NCI-H2029 (cell line): ENCODE measurements at places on chromosomes 3 and 15.

GRCh38 chr3:37982331-37982730, 8.3 kb upstream of the VILL start:
- no peak for DNase-seq

GRCh38 chr3:149042789-149043386, 43.4 kb downstream of the HLTF start:
- no peak for DNase-seq

DNA sequence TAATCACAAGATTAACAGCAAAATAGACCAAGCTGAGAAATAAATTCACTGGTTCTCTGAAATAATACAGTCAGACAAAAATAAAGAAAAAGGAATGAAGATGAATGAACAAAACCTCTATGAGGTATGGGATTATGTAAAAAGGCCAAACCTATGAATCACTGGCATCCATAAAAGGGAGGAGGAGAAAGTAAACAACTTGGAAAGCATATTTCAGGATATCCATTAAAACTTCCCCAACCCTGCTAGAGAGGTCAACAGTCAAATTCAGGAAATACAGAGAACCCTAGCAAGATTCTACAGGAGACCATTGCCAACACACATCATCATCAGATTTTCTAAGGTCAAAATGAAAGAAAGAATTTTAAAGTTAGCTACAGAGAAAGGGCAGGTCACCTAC, 649.7 kb upstream of the CBLB start:
- DNase-seq, result no peak

DNA sequence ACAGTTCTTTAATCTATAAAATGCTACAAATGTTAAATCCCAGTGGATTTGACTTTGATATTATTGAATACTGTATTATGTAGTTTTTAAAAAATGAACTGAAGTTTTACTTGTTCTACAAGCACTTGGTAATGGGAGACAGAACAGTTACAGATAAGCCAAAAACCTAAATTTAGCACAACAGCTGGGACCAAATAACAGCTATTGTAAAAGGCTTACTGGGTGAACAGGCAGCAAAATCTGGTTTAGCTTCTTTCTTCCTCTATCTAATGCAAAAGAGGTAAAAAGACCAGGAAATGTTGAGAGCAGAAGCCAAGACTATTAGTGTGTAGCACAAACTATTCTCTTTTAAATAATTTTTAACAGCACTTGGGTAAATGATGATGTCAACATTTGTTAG, 1.6 kb upstream of the ATOSA start:
- DNase-seq, result no peak

GRCh38 chr15:78092261-78093041, at the start of gene SH2D7:
Gene SH2D7 (plus strand): TSS chr15:78092561. CDS start chr15:78092585, 24 bp downstream.
- DNase-seq, result no peak

GRCh38 chr3:30768703-30769550, 125.5 kb downstream of the GADL1 start:
- DNase-seq, result peak; percentile 21

- DNase-seq, result no peak
Measured at GRCh38 chr3:169678122-169678521, 14.6 kb upstream of the MECOM start.

DNA sequence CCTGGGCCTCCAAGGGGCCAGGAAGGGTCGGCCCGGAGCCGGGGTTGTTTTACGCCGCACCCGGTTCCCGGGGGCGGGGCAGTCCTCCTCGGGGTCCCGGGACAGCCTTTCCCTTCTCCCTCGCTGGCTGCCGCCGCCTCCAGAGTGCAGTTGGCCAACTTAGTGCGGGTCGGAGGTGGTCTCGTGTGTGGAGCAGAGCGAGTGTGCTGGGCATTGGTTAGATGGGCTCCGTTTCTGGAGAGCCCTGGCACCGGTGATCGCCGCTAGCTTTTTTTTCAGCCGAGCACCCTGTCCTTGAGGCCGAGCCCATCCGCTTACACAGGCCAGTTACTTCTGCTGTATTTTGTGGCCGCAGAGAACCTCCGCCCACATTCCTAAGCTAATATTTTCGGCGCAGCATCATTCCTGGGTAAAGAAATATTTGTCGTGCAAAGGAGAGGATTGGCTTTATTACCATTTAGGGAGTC, 585 bp downstream of the KIF23 start:
- DNase-seq, result no peak

- DNase-seq, result no peak
Measured at GRCh38 chr3:128073807-128074206, 21.6 kb downstream of the SEC61A1 start.

DNA sequence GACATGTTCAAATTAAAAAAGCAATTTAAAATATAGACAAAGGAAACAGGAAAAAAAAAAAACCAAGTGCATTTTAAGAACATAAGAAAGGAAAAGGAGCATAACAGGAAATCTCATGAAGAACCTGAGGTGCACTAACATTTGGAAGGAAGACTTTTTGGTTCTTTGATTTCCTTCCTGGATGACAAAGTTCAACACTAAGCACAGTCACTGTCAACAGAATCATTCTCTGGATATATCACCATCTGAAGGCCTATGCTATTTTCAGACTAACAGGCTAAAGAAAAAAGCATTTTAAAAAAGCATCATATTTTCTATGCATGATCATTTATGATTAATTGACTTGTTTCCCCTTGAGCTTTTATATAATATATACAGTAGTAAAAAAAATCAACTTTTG, 349.6 kb downstream of the PLCL2 start:
- no peak for DNase-seq

DNA sequence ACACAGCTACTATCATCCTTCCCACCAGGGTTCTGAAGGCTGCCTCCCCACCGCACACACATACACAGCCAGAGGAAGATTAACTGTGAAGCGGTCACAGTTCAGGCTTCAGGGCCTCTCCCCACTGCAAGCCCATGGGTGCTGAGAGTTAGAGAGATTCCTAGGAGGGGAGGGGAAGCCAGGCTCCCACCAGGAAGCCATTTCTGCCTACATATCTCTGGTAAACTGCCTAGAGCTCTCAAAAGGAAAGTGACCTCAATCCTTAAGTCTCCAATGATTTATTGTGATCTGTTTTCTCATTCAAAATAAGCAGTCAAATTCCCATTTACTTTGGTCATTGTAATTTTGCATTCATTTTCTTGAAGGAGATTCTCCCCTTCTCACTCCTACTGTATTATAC, 141.0 kb upstream of the BNIP2 start:
- DNase-seq, result no peak

DNA sequence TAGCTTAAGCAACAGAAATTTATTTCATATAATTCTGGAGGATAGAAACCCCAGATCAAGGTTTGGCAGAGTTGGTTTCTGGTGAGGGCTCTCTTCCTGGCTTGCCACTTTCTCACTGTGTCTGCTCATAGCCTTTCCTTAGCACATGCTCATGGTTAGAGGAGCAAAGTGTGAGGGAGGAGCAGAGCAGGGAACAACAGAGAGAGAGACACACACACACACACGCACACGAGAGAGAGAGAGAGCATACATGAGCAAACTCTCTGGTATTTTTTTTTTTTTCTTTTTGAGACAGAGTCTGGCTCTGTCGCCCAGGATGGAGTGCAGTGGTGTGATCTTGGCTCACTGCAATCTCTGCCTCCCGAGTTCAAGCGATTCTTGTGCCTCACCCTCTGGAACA, 36.8 kb upstream of the ZDHHC23 start:
- DNase-seq, result no peak

DNA sequence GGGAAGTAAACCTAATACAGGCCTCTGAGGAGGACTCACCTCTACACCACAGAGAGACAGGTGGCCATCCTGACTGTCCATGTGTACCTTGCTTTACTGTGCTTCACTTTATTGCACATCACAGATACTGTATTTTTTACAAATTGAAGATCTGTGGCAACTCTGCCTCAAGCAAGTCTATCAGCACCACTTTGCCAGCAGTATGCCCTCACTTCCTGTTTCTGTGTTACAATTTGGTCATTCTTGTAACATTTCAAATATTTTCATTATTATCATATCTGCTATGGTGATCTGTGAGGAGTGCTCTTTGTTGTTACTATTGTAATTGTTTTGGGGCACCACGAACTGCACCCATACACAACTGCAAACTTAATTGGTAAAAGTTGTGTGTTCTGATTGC, 78.0 kb downstream of the BBX start:
- DNase-seq, result no peak

DNA sequence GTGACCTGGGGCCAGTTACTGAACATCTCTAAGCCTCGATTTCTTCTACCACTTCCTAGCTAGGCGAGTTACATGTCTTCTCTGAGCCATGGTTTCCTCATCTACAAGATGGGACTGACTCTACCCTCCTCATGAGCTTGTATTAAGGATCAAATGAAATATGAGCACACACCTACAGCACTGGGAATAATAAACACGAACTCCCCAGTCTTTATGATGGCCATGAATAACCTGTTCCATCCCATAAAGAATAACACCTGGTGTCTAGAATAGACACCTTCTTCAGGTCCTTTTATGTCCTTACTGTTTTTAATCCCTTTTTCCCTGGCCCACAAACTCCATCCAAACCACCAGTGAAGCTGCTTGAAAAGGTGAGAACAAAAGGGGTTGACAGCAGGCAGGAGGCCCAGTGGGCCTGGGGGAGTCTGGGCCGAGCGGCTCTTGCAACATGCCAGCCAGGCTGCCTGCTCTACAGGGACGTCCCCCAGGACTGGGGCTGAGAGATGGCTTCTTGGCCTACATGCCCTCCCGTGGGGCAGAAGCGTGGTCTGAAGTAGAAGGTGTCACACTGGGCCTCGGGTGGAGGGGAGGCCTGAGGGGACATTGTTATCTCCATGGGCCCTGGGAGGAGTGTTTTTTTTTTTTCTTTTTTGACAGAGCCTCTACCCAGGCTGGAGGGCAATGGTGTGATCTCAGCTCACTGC, 178.2 kb downstream of the RAB11A start:
- no peak for DNase-seq

DNA sequence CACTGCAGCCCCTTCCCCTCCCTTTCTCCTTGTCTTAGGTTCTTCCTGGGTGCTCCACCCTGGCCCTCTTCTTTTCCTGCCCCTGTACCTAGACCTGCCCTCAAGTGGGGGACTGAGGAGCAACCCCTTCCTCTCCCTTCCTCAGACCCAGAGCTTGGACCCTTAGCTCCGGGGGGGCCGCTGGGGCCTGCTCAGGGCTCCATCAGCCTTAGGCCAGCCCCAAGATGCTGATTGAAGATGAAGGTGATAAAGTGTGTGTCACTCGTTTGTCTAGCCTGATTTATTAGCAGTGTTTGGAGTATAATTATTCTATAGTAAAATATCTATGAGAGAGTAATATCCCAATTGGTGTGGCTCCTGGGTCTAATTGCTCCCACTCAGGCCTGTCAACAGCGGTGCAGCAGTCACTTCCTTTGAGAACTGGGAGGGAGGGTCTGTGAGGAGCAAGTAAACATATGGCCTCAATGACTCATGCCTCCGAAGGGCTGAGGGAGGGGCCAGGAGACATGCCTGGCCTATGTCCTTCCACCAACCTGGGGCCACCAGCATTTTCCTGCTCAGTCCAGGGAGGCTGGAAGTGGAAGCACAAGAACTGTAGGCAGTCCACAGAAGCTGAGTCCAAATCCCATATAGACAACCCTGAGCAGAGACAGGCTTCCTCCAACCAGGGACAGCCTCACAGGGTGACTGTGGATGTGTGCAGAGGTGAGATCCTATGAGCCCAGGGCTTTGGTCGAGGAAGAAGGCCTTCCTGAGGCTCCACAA, 123.2 kb downstream of the DNAJB8 start:
- peak; percentile 75 for DNase-seq

GRCh38 chr3:137988982-137989381, 21.0 kb upstream of the CLDN18 start:
- DNase-seq, result no peak

DNA sequence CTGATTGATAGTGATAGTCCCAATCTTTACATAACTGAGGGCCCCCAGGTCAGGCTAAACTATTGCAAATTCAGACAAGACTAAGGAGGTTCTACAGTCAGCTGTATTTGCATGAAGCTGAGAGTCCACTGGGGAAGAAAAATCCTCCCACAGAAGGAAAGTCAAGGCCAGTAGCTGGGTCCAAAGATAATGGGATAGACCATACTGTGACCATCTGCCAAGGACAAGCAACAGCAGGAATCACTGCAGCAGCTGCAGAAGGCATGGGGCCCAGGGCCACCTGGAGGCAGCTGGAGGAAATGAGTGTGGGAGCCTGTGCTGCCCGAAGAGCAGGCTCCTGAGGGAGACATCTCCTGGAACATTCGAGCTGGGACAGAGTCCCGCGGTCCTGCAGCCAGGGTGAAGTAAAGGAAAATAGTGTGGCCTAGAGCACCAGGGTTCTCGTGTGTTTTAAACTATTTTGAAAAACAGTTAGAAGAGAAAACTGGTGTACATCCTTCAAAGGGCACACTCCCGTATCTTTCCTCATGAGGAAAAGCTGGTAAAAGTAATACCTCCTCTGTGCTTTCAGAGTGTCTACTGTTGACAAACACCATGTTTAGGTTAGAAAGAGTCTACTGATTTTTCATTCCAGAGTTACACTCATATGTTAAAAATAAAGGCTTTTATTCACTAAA, 13.2 kb upstream of the TMEM212 start:
- peak; percentile 36 for DNase-seq

DNA sequence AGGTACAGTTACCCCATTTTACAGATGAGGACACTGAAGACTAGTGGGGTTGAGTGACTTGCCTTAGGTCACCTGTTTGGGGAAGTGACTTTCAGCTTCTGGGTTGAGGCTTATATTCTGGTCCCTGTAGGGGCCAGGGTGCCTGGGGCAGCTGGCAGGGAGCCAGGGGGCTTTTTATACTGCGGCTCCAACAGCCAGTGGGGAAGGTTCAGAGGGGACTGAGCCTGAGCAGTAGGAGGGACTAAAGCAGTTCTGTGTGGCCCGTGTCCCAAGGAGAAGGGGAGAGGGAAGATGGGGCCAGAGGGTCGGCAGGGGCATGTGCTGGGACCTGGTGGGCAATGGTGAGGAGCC, 37.7 kb downstream of the SLC6A6 start:
- DNase-seq, result no peak
